Activated naive CD8-positive, alpha-beta T cell treated with anti-CD3 and anti-CD28 coated beads, Interleukin-2, amount 10 ng/mL, durations not matched to agents 7 days and 5 days (primary cell): ENCODE measurements at places on chromosomes 2 and 18.

DNA sequence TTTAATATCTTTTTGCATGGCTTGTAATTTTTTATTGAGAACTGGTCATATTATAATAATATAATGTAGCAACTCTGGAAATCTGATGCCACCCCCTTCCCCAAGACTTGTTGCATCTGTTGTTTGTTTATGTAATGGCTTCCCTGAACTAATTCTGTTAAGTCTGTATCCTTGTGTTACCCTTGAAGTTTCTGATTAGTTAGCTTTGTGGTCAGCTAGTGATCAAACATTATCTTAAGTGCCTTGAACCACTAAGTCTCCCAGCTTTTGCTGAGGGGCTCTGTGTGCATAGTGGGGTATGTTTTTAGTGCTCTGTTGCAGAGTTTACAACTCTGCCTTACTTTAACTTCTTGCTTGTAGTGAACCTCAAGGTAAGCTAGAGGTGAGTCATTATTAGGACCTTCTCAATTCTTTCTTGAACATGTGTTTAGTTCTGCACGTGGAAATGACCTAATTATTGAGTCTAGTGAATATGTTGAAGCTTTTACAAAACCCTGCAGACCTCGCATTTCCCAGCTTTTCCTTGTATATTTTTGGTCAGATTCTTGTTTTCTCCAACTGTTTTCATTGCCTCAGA is 24.8 kb downstream of the SMCHD1 start:
- H3K27ac ChIP-seq: peak overlapping the region; percentile 80
- peaks cover 47% of the 10 kb centered on the region for H3K4me1 ChIP-seq
- H3K36me3 ChIP-seq: peaks cover 47% of the 10 kb centered on the region
- H3K4me3 ChIP-seq: peak overlapping the region; percentile 16
- DNase-seq: no peak

DNA sequence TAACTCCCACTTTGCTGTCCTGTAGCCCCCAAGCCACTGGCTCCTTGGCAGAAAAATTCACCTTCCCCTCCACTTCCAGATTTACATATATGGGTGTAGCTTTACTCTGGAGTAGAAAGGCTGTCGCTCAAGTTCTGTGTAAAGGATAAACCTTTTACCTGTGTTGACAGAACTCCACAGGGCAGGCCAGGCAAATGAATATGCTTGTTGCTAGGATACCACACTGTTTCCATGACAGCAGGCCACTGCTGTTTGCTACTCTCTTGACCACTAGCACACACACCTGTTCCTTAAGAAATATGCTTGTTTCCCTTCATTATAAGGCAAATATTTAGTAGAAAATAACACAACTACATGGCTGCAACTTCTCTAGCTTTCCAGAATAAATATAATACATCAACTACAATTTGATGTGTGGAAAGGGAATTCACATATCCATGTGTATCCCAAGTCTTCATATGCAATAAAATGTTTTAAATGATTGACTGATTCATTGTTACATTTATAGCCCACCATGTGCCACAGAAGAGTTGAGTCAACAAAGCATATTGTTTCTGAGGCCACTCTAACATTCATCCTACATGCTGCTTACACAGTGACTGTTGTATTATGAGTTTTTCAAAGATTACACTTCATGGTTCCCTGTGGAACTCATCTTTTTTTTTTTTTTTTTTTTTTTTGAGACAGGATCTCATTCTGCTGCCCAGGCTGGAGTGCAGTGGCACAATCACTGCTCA is 56.2 kb upstream of the ROCK1 start:
- peaks cover 5% of the 10 kb centered on the region for H3K27me3 ChIP-seq
- no peak overlapping the region for H3K4me3 ChIP-seq
- DNase-seq: no peak
- H3K27ac ChIP-seq: no peak overlapping the region
- no peaks in the 10 kb centered on the region for H3K36me3 ChIP-seq

DNA sequence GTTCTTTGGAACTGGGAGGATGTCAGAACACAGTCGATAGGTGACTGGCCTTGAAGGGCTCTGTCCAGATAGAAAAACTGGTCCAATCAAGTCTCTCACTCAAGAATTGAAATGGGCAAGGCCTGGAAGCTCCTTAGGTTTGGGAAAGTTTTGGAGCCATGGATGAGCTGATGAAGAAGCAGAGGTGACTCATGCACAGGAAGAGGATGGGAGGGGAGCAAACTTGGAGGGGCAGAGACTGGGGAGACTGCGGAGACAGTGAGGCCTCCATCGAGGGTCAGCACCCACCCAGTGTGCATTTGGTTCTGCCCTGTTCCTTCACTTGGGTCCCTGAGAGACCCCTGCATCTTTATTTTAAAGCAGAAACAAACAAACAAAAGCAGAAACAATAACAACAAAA is 41.1 kb downstream of the SOWAHC start:
- H3K4me1 ChIP-seq: no peaks in the 10 kb centered on the region
- no peak overlapping the region for H3K4me3 ChIP-seq
- DNase-seq: no peak
- H3K27me3 ChIP-seq: peaks cover 9% of the 10 kb centered on the region

- H3K27me3 ChIP-seq: no peaks in the 10 kb centered on the region
- no peak overlapping the region for H3K27ac ChIP-seq
- DNase-seq: no peak
These were observed 5.0 kb downstream of the EIF2AK3 start for GRCh38 chr2:88622307-88622706.

DNA sequence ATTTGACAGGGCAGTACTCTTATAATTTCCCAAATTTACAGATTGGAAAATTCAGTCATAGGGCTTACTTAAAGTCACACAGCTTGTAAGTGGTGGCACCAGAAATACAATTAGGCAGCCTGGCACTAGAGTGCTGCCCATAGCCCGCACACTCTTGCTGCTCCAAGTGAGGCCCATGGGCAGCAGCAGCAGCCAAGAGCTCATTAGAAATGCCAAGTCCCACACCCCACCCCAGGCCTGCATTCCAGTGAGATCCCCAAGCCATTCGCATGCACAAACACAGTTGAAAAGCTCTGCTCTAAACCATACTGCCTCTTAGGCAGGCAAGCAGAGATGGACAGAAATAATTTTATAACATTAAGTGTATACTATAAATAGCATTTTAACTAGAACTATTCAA is 379.3 kb upstream of the PKDCC start:
- no peaks in the 10 kb centered on the region for H3K4me1 ChIP-seq
- H3K27ac ChIP-seq: no peak overlapping the region
- H3K36me3 ChIP-seq: no peaks in the 10 kb centered on the region
- no peak overlapping the region for H3K4me3 ChIP-seq
- no peaks in the 10 kb centered on the region for H3K27me3 ChIP-seq

- no peak overlapping the region for H3K4me3 ChIP-seq
- no peaks in the 10 kb centered on the region for H3K4me1 ChIP-seq
- DNase-seq: no peak
These were observed 31.5 kb upstream of the PDIA6 start for GRCh38 chr2:10844097-10844496.

GRCh38 chr2:212940816-212941215 is 210.6 kb downstream of the IKZF2 start:
- no peak overlapping the region for H3K4me3 ChIP-seq
- H3K4me1 ChIP-seq: no peaks in the 10 kb centered on the region
- no peaks in the 10 kb centered on the region for H3K36me3 ChIP-seq
- peaks cover 5% of the 10 kb centered on the region for H3K27me3 ChIP-seq
- DNase-seq: no peak
- H3K27ac ChIP-seq: no peak overlapping the region

DNA sequence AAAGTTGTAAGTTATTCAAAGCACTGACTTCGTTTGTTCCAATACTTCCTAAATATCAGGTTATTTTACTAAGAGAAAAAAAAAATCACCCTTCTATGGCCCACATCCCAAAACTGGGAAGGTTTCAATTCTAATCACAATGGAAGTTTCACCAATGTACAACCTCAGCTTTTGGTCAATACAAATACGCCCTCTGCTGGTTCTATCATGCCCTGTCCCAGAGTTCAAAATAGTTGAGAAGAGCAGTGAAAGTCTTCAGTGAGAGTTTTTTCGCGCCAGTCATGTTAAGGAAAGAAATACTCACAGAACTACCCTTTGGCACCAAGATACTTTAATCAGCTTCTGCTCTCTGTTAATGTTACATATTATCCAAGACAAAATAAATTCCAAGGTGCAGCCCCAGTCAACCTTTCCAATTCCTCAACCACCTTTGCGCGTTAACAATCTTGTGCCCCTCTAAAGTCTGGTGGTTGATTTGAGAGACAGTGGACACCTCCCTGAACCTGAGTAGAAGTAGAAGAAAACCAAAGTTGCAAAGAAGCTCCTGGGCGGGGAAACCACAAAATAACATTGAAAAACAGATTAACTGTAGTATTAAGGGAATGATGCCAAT is 59.9 kb downstream of the SUMO1 start:
- no peak for DNase-seq
- H3K27ac ChIP-seq: no peak overlapping the region
- no peaks in the 10 kb centered on the region for H3K36me3 ChIP-seq
- peaks cover 3% of the 10 kb centered on the region for H3K4me1 ChIP-seq
- peaks cover 8% of the 10 kb centered on the region for H3K27me3 ChIP-seq

DNA sequence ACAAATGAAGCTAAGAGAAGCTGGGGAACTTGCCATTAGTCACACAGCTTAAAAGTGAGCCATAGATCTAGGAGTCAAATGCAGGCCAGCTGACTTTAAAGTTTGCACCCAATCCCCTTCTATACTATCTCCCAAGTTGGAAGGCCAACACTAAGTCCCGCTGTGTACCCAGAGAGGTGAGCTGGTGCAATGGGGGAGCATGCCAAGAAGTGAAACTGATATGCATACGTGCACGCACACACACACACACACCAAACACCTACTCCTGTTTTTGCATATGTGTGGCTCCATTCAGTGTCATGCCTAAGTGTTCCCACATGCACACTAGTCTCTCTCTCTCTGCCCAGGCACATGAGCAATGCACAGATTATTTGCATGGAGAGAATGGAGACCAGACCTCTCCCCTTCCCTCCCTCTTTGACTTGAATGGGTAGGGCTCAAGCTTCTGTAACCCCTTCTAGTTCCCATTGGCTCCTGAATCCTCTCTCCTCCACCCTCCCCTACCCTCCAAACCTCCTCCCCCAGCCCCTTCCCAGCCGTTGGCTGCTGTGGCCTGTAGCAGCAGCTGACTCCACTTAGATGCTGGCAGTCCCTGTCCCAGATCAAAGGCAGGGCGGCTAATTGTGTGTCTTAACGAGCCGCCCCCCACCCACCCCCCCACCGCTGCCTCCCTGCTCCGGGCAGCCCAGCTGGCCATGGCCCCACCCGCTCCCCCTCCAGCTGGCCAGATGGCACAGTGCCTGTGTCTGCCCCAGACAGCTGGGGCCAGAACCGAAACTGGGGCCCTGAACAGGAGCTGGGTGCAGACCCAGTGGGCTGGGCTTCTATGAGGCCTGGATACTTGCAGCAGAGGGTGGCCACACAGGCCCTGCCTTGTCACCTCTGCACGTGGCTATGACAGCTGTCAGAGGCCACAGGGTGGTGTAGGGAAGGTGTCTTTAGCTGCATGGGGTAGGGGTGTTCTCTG is 5.6 kb downstream of the WNT10A start:
- H3K36me3 ChIP-seq: no peaks in the 10 kb centered on the region
- H3K4me1 ChIP-seq: peaks cover 8% of the 10 kb centered on the region
- peaks cover 52% of the 10 kb centered on the region for H3K27me3 ChIP-seq
- DNase-seq: no peak
- H3K4me3 ChIP-seq: no peak overlapping the region
- H3K27ac ChIP-seq: no peak overlapping the region

- no peaks in the 10 kb centered on the region for H3K4me1 ChIP-seq
- H3K27me3 ChIP-seq: no peaks in the 10 kb centered on the region
- H3K27ac ChIP-seq: no peak overlapping the region
- no peaks in the 10 kb centered on the region for H3K36me3 ChIP-seq
- no peak for DNase-seq
These were observed 164.9 kb downstream of the TXNL1 start for GRCh38 chr18:56473400-56474024.

GRCh38 chr2:66813525-66813924 is 378.6 kb downstream of the MEIS1 start:
- no peaks in the 10 kb centered on the region for H3K36me3 ChIP-seq
- H3K4me3 ChIP-seq: no peak overlapping the region
- DNase-seq: no peak

GRCh38 chr18:8826971-8827370 is 121.6 kb downstream of the MTCL1 start:
- H3K4me1 ChIP-seq: no peaks in the 10 kb centered on the region
- H3K27me3 ChIP-seq: peaks cover under 1% of the 10 kb centered on the region
- no peak overlapping the region for H3K27ac ChIP-seq

DNA sequence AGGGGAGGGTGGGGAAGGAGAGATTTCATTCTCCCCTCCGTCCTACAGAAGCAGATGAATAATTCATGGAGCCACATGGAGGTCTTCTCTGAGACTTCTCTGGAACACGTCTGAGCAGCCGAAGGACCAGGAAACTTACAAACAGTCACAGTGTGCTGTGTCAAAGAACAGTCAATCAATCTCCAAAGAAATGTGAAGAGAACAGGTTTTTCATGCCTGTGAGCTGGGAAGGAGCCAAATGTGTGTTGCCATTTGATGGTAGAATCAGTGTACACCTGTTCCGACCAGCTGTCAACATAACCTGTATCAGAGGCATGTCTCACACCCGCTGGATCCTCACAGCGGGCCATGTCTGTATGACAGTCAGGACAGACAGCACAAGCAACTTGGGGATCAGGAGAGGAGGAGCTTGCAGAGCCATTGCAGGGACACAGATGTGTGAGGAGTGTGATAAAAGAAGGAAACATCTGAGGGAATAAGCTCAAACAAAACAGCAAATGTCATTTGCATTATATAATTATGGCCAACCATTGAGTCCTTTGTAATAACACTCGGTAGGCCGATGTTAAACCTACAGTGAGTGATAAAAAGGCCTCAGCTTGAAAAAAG is 298.5 kb downstream of the EN1 start:
- H3K4me1 ChIP-seq: no peaks in the 10 kb centered on the region
- DNase-seq: no peak

DNA sequence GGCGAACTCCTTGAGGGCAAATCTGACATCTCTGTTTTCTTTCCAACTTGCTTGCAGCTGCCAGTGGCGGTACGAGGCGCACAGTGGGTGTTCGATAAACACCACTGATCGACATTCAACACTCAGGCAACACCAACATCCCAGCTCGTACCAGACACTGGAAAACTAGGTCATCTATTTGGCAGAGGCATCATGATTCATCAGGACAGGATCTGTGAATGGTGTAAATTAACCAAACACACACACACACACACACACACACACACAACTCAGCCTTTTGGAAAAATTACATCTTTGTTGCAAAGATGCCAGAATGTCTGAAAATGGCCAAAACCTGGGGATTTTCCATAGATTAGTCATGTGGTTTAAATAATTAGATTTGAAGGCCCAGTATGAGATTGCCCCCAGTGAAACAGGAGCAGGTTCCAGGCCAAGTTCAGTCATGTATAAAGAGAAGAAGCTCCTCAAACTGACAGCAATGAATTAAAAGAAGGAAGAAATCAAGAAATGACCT is 150.5 kb upstream of the NCKAP5 start:
- H3K27me3 ChIP-seq: no peaks in the 10 kb centered on the region
- H3K36me3 ChIP-seq: no peaks in the 10 kb centered on the region
- no peak overlapping the region for H3K4me3 ChIP-seq
- DNase-seq: no peak
